Brain pericyte (primary cell): ENCODE measurements at places on chromosomes 11 and 22.

GRCh38 chr22:25511725-25512124 lies 52.8 kb upstream of the GRK3 start:
- DNase-seq: no peak

- no peak for DNase-seq
These were observed 23.7 kb downstream of the GNB1L start for GRCh38 chr22:19831016-19831415.

GRCh38 chr11:44926036-44926435 lies 24.6 kb downstream of the TP53I11 start:
- DNase-seq: no peak

DNA sequence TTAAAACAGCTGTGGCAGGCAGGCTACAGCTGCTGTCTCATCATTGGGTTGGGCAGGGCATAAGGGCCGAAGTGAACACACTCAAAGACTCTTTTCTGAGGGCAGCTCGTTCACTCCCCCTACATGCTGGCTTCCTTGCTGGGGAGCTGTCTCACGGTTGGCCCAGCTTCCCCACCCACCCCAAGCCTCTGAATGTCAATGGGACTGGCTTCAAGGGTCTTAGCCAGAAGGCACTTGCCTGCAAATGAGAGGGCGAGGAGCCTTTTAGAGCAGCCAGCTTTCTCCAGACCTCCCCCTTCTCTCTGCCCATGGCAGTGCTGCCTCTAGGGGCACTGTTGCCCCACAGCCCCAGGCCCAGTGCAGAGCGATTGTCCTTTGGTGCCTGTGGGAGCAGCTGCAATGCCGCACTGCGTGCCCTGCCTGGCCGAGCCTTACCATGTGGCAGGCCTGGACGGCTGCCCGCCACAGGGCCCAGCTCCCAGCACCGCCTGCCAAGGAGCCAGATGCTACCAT lies 94.7 kb upstream of the RASSF10 start:
- DNase-seq: no peak

DNA sequence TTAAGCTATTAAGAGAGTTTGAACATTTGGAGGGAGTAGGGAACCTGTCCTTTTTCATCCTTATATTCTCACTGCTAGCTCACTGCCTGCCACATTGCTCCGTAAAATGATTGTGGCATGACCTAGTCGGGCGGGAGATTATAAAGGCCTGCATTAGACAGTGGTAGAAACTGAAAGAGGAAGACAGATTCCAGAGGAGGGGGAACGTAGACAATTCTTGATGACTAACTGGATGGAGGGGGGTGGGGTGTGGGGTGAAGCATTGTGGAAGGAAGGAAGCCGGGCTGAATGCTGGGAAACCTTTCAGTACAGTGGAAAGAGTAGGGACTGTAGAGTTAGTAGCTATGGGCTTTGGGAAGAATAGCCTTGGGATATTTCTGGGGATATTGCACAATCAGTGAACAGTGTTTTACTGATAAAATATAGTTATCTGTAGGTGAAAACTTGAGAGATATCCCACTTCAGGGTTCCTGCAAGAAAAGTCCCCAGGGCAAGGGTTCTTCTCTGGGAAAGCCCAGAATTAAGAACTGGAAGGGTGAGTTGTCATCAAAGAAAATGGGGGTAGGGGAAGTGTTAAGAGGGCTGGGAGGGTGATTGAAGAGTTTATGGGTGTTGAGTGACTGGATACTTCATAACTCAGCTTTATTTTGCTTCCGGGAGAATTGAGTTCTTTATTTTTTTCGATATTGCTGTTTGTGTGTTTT lies 2.1 kb downstream of the MED15 start:
- no peak for DNase-seq

- DNase-seq: no peak
These were observed 816 bp upstream of the PLEKHA7 start for GRCh38 chr11:17014833-17015626.

GRCh38 chr11:16935518-16936302 lies 78.5 kb downstream of the PLEKHA7 start:
- no peak for DNase-seq

- no peak for DNase-seq
These were observed 54.2 kb upstream of the FGF3 start for GRCh38 chr11:69873166-69874077.

- peak; percentile 64 for DNase-seq
These were observed 7.5 kb upstream of the MICAL3 start for GRCh38 chr22:18031695-18032454.

DNA sequence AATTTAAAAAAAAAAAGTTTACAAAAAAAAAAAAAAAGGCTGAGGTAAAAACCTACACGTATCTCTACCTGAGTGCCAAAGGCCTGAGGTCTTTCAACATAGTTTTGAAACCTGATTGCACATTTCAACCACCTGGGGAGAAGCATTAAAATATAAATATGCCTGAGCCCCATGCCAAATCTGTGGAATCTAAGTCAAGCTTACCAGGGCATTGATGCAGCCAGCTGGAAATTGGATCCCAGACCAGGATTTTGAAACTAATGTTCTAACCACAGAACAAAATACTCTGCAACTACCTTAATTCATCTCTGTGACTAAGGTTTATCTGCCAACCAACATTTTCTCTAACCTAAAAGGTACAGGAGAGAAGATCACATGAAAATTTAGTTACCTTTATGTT lies 38.8 kb upstream of the CHRNA10 start:
- DNase-seq: no peak

DNA sequence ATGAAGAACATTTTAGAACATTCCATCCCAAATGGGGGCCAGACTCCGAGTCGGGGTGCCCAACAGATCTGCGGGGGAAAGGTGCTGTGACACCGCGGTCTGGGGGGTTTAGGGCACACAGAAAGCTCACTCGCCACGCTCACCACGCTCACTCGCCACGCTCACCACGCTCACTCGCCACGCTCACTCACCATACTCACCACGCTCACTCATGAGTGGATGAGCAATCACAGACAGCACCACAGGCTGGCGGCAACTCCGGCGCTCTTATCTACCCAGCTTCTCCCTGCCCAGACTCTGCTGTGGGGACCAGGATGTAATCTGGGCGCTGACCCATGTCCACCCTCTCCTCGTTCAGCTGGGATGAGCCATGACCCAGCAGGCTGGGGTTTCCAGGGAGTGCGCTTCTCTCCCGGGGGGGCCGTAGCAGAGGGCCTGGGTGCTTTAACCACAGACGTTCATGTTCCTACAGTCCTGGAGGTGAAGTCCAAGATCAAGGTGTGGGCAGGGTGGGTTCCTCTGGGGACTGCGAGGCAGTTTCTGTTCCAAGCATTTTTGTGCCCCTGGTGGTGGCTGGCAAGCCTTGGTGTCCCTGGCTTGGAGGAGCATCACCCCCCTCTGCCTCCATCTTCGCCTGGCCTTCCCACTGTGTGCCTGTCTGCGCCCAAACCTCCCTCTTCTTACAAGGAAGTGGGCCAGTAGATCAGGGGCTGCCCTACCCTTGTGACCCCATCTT lies 141.2 kb downstream of the CTTN start:
- no peak for DNase-seq

- no peak for DNase-seq
These were observed 92.5 kb downstream of the RELT start for GRCh38 chr11:73468590-73469161.

DNA sequence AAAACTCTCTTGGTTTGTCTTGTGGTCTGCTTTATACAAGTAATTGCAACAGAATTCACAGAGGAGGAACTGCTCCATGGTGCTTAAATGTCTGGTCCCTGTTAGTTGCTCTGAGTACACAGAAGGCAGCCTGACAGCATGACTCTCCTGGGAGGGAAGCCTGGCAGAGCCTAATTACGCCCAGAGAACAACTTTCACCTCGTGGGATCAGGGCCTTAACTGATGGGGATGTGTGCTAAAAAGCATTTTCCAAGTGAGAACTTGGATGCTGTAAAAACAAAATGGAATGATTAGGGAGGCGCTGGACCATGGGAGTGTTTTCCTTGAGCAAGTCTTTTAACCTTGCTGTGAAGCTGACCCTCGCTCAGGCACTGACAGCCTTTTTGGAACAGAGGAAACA lies 154.0 kb upstream of the TENM4 start:
- no peak for DNase-seq

- no peak for DNase-seq
These were observed 34.7 kb downstream of the RNF169 start for GRCh38 chr11:74783241-74783871.

- no peak for DNase-seq
These were observed 5.5 kb downstream of the CHRDL2 start for GRCh38 chr11:74725701-74726100.

DNA sequence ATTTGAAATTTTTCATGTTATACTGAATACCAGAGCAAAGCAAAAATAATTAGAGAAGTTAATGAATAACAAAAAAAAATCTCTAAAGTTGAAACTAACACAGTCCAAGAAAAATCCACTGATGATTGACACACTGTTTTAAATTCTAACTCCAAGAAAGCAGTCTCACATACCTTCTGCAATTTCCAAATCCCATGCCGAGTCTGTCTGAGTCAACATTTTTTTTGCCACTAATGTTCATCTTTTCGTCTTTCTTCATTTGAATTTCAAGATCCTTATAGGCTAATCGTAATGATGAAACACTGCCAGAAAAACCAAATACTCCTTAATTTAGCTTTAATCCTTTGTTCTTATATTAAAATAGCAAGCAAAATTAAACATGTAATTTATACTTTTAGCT lies 39.5 kb downstream of the ARFGAP3 start:
- DNase-seq: no peak

DNA sequence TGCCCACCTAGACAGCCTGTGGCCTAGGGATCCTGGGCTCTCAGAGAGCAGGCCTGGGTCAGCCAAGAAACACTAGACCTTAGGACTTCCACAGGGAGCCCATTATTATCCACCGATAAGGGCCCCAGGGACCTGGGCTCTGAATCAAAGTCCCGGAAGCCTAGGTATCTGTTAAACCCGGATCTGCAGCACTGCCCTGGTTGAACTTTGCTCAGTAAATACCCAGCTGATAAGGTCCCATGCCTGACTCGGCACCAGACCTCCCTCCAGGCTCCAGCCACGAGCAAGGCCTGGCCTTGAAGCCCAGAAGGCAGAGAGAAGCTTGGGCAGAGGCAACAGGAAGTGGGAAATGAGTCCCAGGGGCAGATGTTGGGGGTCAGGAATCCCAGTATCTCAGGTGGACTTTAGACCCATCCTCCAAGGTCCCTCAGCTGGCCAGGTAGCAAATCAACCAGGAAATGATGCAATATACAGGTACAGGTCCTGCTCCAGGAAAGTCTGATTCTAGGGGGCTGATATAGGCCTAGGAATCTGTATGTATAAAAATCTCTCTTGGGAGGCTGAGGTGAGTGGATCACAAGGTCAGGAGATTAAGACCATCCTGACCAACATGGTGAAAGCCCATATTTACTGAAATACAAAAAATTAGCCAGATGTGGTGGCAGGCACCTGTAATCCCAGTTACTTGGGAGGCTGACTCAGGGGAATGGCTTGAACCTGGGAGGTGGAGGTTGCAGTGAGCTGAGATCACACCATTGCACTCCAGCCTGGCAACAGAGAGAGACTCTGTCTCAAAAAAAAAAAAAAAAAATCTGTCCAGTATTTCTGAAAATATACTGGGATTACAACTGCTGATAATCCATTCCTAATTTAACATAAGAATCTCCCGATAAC lies 18.7 kb downstream of the POU2AF1 start:
- no peak for DNase-seq

GRCh38 chr11:110148775-110149744 lies 55.9 kb downstream of the ZC3H12C start:
- DNase-seq: no peak

GRCh38 chr11:15629690-15630321 lies 515.1 kb downstream of the INSC start:
- no peak for DNase-seq

DNA sequence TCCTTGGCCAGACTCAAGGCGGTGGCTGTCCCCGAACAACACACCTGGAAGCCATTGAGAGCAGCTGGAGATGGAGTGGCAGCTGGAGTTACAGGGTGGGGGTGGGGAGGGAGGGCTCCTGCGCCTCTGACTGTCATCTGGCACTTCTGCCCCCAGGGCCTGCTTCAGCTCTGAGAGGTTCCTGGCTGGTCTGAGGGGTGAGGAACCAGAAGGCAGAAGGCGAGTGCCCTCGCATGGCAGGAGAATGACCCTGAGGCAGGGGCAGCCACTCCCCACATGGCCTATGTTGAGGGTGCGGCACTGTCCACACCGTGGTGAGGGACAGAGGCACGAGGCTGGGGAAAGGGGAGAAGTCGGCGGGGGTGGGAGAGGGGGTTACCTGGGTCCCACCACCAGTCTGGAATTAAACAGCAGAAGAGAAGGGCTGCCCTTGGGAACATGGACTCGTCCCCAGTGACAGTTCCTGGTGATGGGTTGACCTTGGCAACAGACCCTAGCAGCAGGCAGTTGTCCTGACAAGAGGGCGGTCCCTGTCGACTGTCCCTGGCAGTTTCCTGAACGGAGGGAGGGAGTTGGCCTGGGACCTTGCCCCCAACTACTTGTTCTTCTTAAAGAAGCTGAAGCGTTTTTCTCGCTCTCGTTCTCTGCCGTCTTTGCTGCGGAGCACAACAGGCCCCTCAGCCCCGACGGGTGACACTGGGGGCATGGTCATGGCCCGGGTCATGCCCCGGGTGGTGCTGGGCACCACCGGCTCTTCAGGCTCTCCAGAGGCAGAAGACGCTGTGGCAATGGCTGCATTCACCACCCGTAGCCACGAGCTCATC lies 7.8 kb upstream of the RBM4B start:
- no peak for DNase-seq

GRCh38 chr22:27307545-27308247 lies 493.9 kb downstream of the MN1 start:
- DNase-seq: no peak

DNA sequence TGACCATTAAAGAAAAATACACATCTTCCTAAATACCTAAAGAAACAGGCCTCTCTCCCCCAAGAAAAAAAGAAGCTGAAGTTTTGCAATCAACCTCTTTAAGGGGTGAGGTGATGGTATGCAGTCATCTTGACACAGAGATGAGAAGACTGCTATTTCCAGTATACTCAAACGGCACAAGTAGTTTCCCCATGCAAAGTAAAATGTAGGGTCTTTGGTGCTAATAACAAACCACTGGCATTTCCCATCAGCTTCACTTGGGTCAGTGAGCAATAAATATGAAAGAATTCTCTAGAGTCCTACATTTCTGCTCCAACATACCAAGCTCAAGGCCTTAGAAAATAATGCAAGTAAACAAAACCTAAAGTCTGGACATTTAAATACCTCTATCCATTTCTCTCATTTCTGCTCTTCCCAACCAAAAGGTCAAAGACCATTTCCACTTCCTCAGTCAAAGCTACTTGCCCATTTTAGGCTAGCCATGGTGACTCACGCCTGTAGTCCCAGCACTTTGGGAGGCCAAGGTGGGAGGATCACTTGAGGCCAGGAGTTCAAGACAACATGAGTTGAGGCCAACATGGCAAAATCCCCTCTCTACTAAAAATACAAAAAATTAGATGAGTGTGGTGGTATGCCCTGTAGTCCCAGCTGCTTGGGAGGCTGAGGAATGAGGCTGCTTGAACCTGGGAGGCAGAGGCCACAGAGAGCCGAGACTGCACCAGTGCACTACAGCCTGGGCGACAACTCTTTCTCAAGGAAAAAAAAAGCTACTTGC lies 39.5 kb upstream of the CHRNA10 start:
- DNase-seq: no peak

GRCh38 chr22:37274380-37274862 lies 7.9 kb upstream of the CYTH4 start:
- DNase-seq: no peak

GRCh38 chr22:20567371-20567847 lies 60.0 kb downstream of the MED15 start:
- no peak for DNase-seq

- no peak for DNase-seq
These were observed 14.0 kb upstream of the PARVG start for GRCh38 chr22:44166498-44167276.

- no peak for DNase-seq
These were observed 173.5 kb upstream of the SNX19 start for GRCh38 chr11:131089727-131090245.

GRCh38 chr22:20465759-20466077 lies 28.1 kb upstream of the SCARF2 start:
- DNase-seq: no peak
